ENCODE measurements at places on chromosomes 7 and 10. TPM values are rescaled to one million over a fixed set of nuclear protein-coding genes. Genes with fewer than 3 reads are reported as not detected.

- no peak for DNase-seq
Observed at GRCh38 chr10:71784679-71785272, 11.5 kb upstream of the VSIR start.

DNA sequence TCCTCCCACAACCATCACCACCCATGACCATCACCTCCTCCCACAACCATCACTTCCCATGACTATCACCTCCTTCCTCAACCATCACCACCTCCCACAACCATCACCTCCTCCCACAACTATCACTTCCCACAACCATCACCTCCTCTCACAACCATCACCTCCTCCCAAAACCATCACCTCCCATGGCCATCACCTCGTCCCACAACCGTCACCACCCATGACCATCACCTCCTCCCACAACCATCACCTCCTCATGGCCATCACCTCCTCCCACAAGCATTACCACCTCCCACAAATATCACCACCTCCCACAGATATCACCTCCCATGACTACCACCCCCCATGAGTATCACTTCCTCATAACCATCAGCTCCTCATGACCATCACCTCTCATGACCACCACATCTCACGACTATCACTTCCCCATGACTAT lies 52.2 kb downstream of the PDGFA start:
- DNase-seq, result no peak

- no peak for DNase-seq
Observed at GRCh38 chr10:93452143-93452542, 30.0 kb downstream of the MYOF start.

DNA sequence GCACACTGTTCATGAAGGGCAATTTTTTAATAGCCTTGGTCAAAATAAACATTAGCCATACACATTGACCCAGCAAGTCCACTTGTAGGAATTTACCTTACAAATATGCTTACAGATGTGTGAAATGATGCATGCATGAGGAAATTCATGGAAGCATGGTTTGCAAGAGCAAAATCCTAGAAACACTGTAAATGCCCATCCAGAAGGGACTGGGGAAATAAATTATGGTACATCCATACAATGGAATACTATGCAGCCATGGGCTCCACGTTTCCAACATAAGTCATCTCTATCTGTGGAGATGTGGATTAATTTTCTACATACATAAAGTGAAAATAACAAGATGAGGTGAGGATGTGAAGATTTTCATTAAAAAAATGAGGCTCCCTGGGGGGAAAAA lies 99.1 kb downstream of the NPY start:
- no peak for DNase-seq

GRCh38 chr7:22238354-22239311 lies 118.3 kb downstream of the RAPGEF5 start:
- DNase-seq, result no peak

DNA sequence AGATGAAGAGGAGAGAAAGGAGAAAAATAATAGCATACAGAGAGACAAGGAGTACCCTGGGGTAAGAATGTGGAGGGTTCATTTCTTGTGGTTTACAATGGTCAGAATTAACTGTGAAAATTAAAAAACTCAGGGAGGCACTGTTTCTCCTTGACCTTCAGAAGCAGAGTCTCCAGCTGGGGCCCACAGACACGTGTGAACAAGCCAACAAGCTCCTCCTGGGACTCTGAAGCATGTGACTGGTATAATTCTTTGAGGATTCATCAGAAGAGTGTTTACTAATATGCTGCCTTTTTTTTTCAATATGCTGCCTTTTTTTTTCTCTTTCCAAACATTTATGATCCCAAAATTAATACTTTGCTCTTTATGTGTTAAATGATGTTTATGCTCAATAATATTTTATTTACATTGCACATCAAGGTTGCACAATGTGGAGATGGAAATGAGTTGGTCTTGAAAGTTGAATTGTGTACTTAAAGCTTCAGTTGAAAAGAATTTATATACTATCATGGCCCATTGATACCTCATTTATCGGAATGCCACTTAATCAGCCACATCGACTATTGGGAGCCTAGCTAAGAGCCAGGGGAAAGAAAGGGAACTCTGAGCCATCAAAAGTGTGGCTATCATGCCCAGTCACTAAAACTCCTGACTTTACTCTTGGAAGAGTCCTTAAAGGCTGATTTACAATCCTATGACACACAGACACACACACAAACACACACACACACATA lies 134.7 kb upstream of the RHOBTB1 start:
- DNase-seq, result no peak

- no peak for DNase-seq
Observed at GRCh38 chr7:96248405-96248804, 73.5 kb downstream of the SLC25A13 start.

DNA sequence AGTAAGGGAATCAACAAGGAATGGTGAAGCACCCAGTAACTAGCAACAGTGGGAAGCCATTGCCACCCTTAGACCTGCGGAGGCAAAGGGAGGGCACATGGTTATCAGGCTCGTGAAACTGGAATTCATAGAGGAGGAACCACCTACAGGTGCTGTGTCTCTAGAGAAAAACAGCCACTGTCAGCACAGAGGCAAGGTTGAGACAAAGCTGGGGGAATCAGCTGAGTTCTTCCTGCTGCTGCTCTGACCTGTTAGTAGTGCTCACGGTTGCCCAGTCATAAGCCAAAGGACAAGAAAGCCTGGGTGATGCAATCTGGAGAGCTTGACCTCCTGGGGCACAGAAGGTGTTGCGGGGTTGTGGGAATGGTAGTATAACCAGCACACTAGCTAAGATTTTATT lies 110.1 kb downstream of the TPST1 start:
- no peak for DNase-seq

C10orf53 gene
- total RNA-seq, result not detected

RBP4 gene
- total RNA-seq, result 2,873 TPM

DNA sequence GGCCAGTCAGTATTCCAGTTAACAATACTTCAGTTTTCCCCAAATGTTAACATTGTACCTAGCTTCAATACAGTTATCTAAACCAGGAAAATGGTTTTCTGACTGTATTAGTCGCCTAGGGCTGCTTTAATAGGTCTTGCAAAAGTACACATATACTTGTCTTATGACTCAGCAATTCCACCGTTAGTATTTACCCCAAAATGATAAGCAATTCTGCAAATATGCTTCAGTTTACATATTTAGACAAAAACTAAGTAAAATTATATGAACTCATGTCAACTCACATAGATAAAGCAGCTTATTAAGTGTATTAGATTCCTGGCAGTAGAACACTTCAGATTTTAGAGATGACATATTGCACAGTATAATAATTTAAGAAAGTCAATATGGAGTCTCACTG lies 363.3 kb downstream of the ARL4A start:
- no peak for DNase-seq

EN2 gene
- total RNA-seq, result under 0.01 TPM

DNA sequence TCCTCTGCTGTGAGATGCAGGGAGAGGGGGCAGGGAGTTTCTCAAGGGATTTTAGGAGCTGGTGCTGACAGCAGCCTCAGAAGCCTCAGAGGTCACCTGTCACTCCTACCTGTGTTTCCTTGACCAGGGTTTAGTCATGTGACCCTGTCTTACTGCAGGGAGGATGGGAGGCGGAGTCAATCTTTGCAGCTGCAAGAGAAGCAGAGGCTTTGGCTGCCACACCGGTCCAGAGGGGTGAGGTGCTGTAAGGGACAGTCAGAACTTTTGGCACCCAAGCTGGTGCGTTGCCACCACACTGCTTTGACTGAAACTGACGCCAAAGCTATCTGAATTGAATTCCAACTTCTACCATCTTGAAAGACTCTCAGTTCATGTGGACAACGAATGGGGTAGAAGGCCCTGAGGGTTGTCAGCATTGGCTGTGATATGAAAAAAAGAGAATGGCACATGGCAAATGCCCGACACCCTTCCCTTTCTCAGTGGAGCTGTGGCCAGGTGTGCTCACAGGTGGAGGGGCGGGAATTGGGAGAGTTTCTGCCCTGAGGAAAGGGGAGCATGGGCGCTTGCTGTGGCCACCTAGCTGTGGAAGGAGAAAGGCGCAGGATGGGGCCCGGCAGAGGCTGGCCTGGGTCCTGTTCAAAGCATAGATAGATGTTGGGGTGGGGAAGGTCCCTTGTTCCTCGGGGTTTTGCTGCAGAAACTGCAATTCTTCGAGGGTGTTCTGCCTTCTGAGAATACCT lies 69.3 kb downstream of the ARHGAP22 start:
- DNase-seq, result peak; percentile 26

AS3MT gene
- 18.8 TPM for total RNA-seq

DNA sequence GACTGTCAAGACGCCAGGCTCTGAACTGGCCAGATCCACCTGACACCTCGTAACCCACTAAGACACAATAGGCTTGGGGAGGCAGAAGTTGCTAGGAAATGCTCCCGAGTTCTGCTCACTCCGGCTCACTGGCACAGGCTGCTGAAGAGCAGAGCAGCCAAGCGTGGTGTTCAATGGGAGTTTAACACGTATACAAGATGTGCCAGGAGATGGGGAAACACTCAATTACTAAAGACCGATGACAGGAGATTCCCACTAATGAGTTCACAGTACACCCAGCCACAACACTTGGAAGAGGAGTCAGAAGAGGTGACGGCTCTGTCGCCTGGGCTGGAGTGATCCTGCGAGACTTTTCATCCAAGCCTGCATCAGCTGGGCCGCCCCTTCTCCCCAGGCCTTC lies 303.4 kb downstream of the GFRA1 start:
- DNase-seq, result no peak

DNA sequence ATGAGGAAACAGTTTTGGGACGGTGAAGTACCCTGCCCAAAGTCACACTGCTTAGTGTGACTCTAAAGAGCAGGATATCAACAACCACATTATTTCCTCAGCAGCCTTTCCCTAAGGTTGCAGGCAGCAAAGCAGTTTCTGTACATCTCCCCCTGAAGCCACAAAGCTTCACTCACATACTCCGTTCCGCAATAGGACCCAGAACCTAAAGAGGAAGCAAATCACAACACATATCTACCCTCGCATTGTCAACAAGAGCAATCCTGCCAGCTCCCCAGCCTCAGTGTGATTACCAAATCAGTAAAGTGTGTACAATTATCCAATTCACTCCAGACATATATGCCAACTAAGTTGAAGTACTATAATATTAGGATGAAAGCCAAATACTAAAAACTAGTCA lies 30.8 kb downstream of the VAX1 start:
- no peak for DNase-seq

GRCh38 chr10:6689036-6689435 lies 109.0 kb upstream of the PRKCQ start:
- DNase-seq, result no peak

DNA sequence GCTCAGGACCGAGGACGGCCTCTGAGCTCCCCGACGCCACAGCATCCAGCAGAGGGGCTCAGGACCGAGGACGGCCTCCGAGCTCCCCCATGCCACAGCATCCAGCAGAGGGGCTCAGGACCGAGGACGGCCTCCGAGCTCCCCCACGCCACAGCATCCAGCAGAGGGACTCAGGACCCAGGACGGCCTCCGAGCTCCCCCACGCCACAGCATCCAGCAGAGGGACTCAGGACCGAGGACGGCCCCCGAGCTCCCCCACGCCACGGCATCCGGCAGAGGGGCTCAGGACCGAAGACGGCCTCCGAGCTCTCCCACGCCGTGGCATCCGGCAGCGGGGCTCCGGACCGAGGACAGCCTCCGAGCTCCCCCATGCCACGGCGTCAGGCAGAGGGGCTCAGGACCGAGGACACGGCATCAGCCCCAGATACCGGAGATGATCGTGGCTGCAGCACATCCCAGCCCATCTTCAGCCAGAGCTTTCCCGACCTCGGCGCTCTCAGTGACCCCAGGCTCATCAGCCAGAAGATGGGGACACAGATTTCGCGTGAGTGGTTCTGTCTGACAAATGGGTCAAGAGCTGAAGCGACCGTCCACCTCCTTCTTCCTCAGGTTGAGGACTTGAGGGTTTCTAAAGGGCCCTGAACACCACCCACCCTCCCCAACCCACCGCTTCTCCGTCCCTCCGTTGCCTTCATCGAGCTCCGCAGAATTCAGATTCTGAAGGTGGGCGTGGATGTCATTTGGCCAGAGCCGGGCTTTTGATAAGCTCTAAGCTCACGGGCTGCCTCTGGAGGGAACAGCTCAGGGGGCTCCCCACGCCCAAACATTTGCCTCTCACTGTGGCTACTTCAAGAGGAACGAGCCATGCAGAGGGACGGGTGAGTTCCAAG lies 55.8 kb upstream of the DNAAF5 start:
- no peak for DNase-seq

- no peak for DNase-seq
Observed at GRCh38 chr7:157564517-157565177, 227.8 kb downstream of the DNAJB6 start.

NKX2-3 gene
- 0.09 TPM for total RNA-seq

GRCh38 chr10:69761320-69761719 lies 40.4 kb upstream of the COL13A1 start:
- no peak for DNase-seq

GRCh38 chr7:151433721-151434400 lies 6.1 kb downstream of the CRYGN start:
- no peak for DNase-seq

GRCh38 chr7:133152875-133153274 lies 71.0 kb upstream of the CHCHD3 start:
- no peak for DNase-seq

RBM17 gene
- total RNA-seq, result 28.2 TPM

DNA sequence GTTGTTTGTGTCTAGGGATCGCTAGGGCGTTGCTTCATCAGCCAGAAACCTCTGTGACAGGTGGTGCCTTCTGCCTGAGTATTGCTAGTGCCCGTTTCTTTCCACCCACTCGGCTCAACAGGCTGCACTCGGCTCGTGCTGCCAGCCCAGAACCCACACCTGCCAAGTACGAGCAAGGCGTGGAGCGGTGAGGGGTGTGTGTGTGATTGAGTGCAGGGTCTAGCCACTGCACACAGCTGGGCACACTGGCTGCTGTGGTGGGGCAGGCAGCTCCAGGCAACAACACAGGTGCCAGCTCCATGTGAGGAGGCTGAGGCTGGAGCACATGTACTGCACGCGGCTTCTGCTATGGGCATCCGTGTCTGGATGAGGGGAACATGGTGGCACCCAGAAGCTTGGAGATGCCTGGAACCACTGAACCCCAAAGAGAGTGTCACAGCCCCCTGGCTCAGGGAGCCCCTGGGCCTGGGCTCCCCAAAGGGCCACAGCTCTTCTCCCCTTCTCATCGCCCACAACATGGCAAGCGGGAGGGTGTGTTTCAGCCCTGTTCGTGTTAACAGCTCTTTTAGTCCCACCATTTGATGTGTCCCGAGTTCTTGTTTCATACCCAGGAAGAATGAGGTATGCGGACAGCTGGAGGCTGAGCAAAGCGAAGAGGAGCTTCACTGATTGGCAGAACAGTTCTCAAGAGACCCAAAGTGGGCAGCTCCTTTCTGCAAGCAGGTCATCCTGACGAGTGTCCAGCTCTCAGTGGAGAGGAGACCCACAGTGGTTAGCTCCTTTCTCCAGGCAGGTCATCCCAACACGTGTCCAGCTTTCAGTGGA lies 78.1 kb downstream of the HDAC9 start:
- no peak for DNase-seq

NKX1-2 gene
- not detected for total RNA-seq

GRCh38 chr7:16007911-16008310 lies 321.4 kb upstream of the MEOX2 start:
- no peak for DNase-seq

ADK gene
- 18.0 TPM for total RNA-seq

STEAP4 gene
- 3.7 TPM for total RNA-seq

IL15RA gene
- 9.2 TPM for total RNA-seq

GRCh38 chr7:93883078-93883916 lies 7.3 kb downstream of the TFPI2 start:
- no peak for DNase-seq
